NT2/D1 (cell line): ENCODE measurements at places on chromosomes 7 and 10.

DNA sequence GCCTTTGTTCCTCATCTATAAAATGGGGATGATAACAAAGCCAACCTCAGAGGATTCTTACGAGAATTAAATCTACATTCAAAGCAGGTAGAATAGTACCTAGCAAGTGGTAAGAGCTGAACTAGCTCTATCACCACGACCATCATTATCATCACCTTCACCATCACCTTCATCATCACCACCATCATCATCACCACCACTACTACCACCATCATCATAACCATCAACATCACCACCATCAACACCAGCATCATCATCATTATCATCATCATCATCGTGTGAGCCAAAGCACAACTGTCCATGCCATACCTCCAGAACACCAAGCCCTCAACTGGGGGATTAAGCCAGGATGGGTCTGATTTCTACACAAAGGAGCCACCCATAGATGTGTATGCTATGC lies 206.8 kb downstream of the GRID1 start:
- DNase-seq, result no peak

DNA sequence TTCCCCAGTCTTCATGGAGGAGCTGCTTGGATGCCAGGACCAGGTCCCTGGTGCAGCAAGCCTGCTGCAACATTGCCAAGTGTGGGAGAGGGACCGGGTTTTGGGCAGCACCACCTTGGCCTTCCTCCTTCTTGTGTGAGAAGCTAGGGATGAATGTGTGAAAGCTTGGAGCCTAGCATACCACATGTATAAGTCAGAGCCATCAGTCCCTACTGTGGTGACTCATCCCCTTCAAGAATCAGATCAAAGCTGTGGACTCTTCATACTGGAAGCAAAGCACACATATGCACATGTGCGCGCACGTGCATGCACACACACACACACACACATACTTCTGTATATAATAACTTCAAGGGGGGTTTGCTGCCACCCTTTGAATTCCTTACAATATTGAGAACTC lies 527.8 kb downstream of the LRMDA start:
- no peak for DNase-seq

DNA sequence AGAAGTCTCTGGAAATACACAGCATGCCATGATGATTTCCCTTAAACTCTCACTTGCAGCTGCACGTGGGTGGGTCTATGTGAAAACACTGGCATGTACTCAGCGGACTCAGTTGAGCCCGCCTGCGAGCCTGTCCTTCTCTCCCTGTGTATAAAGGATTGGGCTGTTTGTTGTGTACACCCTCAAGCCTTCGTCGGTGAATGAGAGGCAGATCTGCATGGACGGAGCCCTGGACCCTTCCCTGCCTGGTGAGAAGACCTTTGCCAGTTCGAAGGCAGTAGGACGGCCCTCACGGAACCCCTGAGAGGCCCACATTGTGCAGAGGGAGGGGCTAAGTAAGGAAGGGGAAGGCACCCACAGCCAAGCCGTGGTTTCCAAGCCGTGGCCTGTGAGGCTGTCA lies 121.2 kb downstream of the WDFY4 start:
- no peak for DNase-seq

- DNase-seq, result peak; percentile 43
These were observed 8.1 kb downstream of the PRKRIP1 start for GRCh38 chr7:102404005-102404861.

GRCh38 chr10:42574336-42574735 lies 64.0 kb downstream of the ZNF33B start:
- DNase-seq, result no peak

DNA sequence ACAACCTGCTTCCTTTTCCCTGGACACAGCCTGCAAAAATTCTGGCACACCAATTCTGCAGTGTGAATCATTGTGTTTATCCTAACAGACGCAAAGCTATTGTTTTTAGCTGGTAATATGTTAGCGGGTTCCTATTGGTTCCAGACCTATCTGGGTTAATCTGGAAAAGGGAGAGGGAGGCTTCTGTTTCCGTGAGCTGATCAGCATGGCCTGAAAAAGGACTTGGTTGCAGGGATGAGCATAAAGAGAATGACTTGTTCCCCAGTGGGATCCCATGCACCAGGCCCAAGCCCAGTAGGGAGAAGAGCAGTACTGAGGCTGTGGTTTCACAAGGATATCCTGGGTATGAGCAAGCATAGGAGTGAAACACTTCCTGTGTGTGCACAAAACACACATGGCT lies 78.4 kb downstream of the PDE1C start:
- DNase-seq, result no peak
